ENCODE measurements at places on chromosomes 7 and 10. TPM values are rescaled to one million over a fixed set of nuclear protein-coding genes. Genes with fewer than 3 reads are reported as not detected.

Gene FAM131B
- 0.41 TPM for total RNA-seq

Gene PIK3CG
- 1.2 TPM for total RNA-seq

Gene CYP2C8
- not detected for total RNA-seq

Gene HOXA3
- 1.8 TPM for total RNA-seq

Gene DUSP5
- total RNA-seq, result 18.9 TPM

DNA sequence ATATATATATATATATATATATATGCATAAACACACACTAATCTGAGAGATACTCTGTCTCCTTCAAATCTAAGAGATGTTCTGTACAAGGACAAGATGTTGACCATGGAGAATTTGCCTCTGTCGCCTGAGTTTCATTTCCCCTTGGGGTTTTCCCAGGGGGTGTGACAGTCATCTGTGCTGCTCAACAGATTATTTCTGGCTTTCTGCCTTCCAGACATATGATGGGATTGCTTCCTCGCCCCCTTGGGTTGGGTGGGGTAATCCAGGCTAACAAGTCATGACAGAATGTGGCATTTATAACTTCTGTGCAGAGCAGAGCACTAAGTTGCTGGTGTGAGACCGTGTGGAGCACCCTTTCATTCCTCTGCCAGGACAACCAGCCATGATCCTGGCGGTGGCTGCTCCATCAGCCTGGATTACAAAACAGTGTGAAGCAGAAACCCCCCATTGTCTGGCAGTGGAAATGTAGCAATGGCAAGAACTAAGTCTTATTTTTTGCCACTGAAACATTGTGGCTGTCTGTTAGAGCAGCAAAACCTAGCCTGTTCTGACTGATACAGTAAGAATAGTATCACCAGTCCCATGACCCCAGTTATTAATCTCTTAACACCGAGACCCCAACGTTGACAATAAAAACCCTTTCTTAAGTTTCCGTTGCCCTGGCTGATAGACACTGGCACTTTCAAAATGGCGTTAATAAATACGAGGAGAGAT, 13.7 kb upstream of the USP6NL start:
- H3K36me3 ChIP-seq, result no peaks in the 10 kb centered on the region
- no peaks in the 10 kb centered on the region for H3K4me1 ChIP-seq
- H3K27ac ChIP-seq, result no peak overlapping the region
- no peaks in the 10 kb centered on the region for H3K27me3 ChIP-seq
- DNase-seq, result no peak

DNA sequence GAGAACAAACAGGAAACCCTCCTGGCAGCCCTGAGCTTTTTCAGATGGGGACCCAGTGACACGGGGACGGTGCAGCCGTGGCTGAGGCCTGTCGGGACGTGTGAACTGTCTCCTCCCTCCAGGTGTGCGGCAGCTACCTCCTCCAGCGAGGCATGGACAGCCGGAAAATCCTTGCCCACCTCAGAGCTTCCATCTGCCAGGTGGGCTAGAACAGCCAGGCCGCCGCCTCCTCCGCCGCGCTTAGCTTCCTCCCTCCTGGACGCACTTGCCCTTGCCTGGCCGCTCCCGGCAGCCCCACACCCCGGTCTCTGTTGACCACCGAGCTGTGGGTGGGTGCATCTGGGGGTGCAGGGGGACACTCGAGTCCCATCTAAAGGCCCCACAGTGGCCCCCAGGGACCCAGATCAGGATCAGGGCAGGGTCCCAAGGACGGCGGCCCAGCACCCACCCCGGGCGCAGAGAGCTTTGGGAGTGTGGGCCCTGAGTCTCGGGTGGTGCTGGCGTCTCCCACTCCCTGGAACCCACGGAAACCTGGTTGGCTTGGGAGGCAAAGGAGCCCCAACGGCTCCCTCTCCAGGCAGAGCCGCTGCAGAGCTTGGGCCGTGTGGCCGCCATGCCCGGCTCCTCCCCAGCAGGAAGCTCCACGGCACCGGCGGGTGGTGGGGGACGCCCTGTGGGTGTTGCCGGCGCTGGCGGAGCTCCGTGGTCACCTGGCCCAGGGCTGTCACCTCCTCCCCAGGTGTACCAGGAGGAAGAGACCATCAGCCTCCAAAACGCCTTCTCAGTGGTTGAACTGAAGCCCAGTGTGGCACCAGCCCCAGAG, 32.9 kb upstream of the UTF1 start:
- H3K27ac ChIP-seq, result no peak overlapping the region
- no peak for DNase-seq
- H3K36me3 ChIP-seq, result no peaks in the 10 kb centered on the region

DNA sequence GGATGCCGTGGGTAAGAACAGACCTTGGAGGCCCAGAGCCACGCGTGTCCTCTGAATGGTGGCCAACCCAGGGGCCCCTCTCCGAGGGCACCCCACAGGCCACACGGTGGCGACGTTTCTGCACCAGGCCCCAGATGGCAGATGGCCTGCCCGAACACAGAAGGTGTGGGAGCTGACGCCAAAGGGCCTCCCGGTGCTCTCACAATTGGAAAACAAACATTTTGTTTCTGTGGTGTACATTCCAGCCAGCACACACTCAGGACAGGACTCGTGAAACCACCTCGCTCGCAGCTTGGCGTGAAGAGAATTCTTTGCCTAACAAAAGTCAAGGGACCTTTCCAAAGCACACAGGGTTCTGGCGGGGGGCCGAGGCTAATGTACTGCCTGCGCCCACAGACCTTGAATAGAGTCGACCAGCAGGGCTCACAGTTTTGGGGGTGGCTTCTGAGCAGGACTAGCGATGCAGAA, 112.1 kb downstream of the FAM53B start:
- H3K4me1 ChIP-seq, result no peaks in the 10 kb centered on the region
- no peak overlapping the region for H3K4me3 ChIP-seq
- H3K27ac ChIP-seq, result no peak overlapping the region
- DNase-seq, result peak; percentile 58
- no peaks in the 10 kb centered on the region for H3K27me3 ChIP-seq

DNA sequence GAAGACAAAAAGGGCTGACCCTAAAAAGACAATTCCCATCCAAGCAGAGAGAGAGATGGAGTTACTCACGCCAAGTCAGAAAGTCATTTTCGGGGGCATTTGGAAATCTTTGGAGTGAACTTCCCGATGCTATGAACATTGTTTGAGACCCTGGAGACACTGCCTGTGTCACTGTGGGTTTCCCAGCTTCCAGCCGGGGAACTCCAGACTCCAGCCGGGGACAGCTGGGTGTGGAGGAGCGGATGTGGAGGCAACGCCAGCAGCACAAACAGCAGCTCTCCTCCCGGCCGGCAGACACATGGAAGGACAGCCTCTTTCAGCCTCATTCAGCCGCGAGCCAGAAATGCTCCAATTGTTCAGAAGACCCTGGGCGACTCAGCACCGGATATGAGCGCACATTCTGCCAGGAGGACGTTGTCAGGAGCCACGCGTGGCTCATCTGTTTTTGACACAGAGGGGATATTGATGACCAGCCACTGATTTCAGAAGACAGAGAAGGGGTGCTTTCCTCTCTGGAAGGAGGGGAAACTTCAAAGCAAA, 97.6 kb downstream of the PRPF18 start:
- H3K36me3 ChIP-seq, result peaks cover 12% of the 10 kb centered on the region
- no peaks in the 10 kb centered on the region for H3K27me3 ChIP-seq
- peaks cover 25% of the 10 kb centered on the region for H3K4me1 ChIP-seq

GRCh38 chr10:89165923-89166322, 41.2 kb downstream of the CH25H start:
- no peak overlapping the region for H3K27ac ChIP-seq
- no peak for DNase-seq
- no peaks in the 10 kb centered on the region for H3K36me3 ChIP-seq

- no peak overlapping the region for H3K27ac ChIP-seq
- peaks cover 76% of the 10 kb centered on the region for H3K36me3 ChIP-seq
- no peak for DNase-seq
- H3K4me1 ChIP-seq, result no peaks in the 10 kb centered on the region
- H3K4me3 ChIP-seq, result no peak overlapping the region
These were observed 29.6 kb downstream of the PFKFB3 start for GRCh38 chr10:6232225-6232807.

DNA sequence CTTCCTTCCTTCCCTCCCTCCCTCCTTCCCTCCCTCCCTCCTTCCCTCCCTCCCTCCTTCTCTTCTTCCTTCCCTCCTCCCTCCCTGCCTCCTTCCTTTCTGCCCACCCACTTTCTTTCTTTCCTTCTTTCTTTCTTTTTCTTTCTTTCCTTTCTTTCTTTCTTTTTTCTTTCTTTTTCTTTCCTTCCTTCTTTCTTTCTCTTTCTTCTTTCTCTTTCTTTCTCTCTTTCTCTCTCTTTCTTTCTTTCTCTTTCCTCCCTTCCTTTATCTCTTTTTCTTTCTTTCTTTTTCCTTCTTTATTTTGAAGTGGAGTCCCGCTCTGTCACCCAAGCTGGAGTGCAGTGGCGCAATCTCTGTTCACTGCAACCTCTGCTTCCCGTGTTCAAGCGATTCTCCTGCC, 33.7 kb upstream of the GTF2IRD1 start:
- no peaks in the 10 kb centered on the region for H3K27me3 ChIP-seq
- no peak for DNase-seq
- H3K4me3 ChIP-seq, result no peak overlapping the region
- no peaks in the 10 kb centered on the region for H3K4me1 ChIP-seq

DNA sequence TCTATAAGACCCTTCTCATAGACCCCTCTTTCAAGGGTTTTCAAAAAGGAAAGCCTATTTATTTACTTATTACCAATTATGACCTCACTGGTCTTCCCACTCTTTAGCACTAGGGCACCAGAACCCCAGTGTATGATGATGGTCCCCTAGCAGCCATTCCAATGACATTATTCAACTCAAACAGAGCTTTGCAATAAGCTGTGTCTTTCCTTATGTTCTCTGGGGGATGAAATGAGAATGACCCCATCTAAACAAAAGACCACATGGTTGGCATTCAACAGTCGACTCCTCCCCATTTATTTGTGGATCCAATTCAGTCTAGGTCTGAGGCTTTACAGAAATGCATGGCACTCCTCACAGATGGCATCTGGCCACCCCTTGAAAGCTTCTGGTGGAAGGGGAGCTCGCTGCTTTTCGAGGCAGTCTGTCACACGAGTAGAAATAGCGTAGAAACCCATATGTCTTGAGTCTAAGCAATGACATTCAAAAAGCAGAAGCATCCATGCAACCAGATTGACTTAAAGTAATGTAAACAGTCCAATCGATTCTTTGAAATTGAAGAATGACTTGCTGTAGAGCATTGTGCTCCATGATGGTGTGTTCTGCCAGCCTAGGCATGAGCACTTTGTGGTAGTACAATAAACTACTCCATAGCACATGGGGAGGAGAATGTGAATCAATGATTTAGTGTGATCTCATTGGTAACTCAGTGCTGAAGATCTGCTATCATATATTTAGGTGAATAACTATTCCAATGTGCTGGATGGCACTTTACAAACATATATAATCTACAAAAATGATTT, 29.8 kb downstream of the NRP1 start:
- H3K4me1 ChIP-seq, result no peaks in the 10 kb centered on the region
- no peak overlapping the region for H3K27ac ChIP-seq
- no peak for DNase-seq
- H3K4me3 ChIP-seq, result no peak overlapping the region

DNA sequence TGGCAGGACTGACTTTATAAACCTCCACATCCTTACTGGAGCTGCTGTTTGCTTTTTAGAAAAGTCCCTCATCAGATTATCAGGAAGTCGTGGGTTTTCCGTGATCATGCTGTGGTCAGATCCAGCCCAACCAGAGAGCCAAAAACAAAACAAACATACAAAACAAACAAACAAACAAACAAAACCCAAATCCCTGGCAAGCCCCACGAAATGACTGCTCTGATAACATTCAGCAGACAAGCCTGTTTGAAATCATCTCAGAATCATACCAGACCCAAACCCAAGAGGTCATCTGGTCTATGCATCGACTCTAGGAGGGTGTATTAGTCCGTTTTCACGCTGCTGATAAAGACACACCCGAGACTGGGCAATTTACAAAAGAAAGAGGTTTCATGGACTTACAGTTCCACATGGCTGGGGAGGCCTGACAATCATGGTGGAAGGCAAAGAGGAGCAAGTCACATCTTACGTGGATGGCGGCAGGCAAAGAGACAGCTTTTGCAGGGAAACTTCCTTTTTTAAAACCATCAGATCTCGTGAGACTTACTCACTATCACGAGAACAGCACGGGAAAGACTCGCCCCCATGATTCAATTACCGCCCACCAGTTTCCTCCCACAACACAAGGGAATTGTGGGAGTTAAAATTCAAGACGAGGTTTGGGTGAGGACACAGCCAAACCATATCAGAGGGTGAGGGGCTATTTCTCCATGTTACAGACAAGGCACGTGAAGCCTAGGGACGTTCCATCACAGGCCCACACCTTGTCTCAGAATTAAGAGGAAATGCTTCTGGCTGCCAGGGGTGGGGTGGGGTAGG, 85.7 kb downstream of the PARP12 start:
- no peak overlapping the region for H3K27ac ChIP-seq
- DNase-seq, result no peak
- H3K36me3 ChIP-seq, result no peaks in the 10 kb centered on the region
- H3K4me1 ChIP-seq, result no peaks in the 10 kb centered on the region
- no peaks in the 10 kb centered on the region for H3K27me3 ChIP-seq

DNA sequence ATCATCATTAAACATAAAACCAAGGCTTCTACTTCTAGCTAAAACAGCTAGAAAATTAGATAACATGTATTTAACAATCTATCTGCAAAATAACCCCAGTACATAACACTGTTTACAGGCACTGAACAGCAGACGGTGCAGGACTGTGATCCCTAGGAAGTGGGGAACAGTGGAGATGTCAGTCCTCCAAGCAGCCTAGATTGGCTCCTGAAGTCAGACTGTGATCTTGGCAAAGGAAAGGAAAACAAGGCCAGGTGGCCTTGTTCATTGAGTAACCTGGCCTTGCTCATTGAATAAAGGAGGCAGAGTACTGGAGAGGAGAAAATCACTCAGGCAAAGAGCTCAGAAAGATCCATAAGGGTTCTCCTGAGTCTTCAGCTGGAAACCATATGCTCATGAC, 77.7 kb upstream of the DIP2C start:
- no peak overlapping the region for H3K4me3 ChIP-seq
- no peak for DNase-seq
- H3K27ac ChIP-seq, result no peak overlapping the region
- no peaks in the 10 kb centered on the region for H3K27me3 ChIP-seq
- no peaks in the 10 kb centered on the region for H3K36me3 ChIP-seq
- H3K4me1 ChIP-seq, result no peaks in the 10 kb centered on the region

GRCh38 chr10:75528392-75528791, 97.0 kb downstream of the LRMDA start:
- H3K27me3 ChIP-seq, result no peaks in the 10 kb centered on the region
- DNase-seq, result no peak
- H3K4me3 ChIP-seq, result no peak overlapping the region
- H3K4me1 ChIP-seq, result no peaks in the 10 kb centered on the region
- H3K27ac ChIP-seq, result no peak overlapping the region

DNA sequence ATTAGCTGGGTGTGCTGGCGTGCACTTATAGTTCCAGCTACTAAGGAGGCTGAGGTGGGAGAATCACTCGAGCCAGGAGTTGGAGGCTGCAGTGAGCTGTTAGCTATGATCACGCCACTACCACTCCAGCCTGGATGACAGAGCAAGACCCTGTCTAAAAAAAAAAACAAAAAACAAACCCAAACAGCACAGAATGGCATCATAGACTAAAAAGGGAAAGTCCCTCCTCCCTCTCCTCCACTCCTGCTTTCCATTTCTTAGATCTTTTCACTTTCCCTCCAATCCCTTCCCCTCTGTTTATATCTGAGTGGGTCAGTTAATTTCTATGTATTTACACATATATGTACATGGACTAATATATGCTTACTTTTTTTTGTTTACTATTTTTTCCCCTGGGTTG, 10.4 kb upstream of the PIP4K2A start:
- DNase-seq, result no peak
- no peaks in the 10 kb centered on the region for H3K27me3 ChIP-seq
- no peak overlapping the region for H3K4me3 ChIP-seq
- no peaks in the 10 kb centered on the region for H3K36me3 ChIP-seq
- no peak overlapping the region for H3K27ac ChIP-seq

- H3K27ac ChIP-seq, result no peak overlapping the region
- peaks cover 12% of the 10 kb centered on the region for H3K36me3 ChIP-seq
- no peaks in the 10 kb centered on the region for H3K27me3 ChIP-seq
- no peak overlapping the region for H3K4me3 ChIP-seq
These were observed 126.5 kb downstream of the HIPK2 start for GRCh38 chr7:139651308-139651707.

All from SJSA1 (cell line).